SHP77 treated with DMSO at 0.1 percent for 48 hours (cell line): ENCODE measurements at places on chromosomes 5 and 9.

GRCh38 chr5:138664276-138664943, 88.8 kb upstream of the CTNNA1 start:
- no peak for DNase-seq

- no peak for DNase-seq
These were observed 910.2 kb downstream of the TAF11L14 start for GRCh38 chr5:18544421-18544820.

- no peak for DNase-seq
These were observed 357.8 kb downstream of the TMEM38B start for GRCh38 chr9:106052166-106052565.

DNA sequence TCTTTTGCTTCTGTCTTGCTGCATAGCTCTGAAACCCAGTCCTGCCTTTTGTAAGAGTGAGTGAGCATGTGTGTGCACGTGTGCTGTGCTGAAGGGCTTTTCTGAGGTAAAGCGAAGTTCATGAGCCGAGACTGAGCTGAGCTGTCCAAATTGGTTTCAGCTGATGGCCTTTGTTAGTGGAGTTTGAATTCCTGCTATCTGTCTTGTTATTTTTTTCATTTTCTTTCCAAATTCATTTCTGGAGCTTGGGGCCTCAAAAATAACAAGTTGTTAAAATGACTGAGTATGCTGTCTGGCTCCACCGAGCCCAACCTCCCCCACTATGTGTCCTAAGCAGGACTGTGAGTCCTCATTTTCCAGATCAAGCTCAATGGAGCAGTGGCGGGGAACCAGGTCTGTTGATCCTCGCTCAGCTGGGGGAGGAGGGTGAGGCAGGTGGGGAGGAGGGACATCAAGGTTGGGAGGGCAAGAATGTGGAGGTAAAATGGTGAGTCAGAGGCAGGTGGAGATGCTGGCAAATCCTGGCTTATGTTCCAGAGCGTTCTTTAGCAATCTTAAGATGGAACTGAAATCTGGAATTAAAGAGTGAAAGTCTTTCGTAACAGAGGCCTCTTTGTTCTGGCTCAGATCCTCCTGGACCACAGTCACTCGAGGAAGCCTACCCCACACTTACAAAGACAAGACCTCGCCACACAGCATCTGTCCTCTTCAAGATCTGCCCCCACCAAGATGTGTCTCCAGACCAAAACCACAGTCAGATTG, 63.9 kb downstream of the SREK1 start:
- no peak for DNase-seq

DNA sequence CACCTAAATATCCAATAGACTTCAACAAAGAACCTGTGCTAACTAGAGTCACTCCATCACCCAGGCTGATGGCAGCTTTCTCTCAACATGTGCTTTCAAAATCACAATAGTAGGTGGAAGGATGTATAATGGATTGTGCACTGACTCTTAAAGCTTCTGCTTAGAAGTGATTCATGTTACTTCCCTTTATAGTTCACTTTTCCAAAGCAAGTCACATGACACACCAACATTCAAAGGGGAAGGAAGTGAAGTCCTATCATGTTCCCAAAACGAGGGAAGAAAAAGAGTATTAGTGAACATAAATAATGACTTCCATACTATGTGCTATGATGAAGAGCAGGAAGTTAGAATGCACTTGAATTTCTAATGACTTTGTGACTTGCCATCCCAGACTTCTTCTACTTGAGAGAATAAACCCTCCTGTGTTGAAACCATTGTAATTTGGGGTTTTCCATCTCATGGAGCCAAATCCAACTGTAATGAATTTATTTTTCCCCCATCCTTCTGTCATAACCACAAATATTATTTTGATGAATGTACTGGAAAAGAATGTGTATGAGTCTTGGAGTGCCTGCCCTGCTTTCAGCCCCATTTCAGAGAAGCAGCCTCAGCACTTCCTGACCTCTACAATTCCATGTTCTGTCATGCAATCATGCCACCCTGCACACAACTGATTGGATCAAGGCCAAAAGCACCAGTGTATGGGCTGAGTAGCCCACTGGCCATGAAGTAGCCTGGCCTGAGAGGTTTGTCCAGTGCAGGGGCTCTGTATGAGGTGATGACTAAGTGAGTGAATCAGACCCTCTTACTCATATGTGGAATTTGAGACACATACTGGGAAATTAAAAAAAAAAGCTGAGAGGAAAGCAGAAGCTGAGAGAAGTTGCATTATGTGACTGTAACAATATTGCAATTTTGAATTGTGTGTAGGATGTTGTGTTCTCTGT, 525.9 kb upstream of the CLINT1 start:
- no peak for DNase-seq

- no peak for DNase-seq
These were observed 26.0 kb upstream of the TTLL11 start for GRCh38 chr9:122119166-122119521.

DNA sequence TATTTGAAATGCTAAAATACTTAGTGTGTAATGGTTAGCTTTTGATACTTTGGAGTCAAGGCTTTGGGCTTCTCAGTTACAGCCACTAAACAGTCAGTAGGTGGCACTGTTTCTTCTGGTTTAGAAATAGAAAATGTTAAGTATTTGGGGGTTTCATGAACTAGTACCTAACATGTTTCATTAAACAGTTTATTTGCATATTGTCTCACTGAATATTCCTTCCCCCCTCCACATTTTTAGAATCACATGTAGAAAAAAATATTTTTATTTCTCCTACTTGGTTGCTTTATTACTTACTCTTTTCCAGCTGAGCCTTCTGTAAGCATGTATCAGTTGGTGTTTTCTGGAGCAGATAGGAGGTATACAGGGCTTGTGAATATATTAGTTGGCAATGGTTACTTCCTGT, 48.0 kb downstream of the IPO11 start:
- no peak for DNase-seq

GRCh38 chr5:134079748-134080581, 34.5 kb upstream of the TCF7 start:
- DNase-seq, result no peak

DNA sequence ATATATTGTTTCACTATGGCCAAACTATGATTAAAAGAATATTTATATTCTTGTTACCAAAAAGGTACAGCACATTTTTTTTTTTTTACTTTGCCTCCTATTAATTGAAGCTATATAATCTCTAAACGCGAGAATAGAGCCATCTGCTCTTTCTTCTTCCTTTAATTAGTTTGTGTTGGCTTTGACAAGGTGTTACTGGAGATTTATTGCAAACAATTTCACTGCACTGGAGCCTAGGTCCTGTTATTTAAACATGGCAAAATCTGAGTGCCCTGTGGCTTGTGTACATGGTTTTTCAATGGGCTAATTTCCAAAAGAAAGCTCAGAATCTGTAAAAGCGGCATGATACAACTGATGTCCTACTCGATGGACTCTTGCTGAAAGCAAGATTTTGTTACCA, 40.8 kb upstream of the GABRG2 start:
- DNase-seq, result peak; percentile 7

- no peak for DNase-seq
These were observed 95.1 kb downstream of the MEF2C start for GRCh38 chr5:88787856-88788255.

- DNase-seq, result no peak
These were observed 259.1 kb downstream of the SH3GL2 start for GRCh38 chr9:17837965-17838364.

DNA sequence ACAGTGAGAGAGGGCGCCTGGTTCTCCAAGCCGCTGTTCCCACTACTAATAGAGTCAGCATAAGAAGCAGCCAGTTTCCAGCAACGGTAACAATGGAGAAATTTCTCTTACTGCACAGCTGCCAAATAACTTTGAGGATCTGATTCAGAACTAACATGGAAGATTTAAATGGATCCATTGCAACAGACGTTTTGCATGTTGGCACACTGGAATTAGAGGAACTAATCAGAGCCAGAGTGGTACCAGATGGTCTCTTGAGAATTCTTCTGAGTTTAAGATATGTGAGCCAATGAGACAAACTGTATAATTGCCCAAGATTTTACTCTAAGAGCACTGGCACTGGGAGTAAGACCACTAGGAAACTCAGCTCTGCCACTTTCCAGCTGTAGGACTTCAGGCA, 186.5 kb downstream of the EFNA5 start:
- no peak for DNase-seq

DNA sequence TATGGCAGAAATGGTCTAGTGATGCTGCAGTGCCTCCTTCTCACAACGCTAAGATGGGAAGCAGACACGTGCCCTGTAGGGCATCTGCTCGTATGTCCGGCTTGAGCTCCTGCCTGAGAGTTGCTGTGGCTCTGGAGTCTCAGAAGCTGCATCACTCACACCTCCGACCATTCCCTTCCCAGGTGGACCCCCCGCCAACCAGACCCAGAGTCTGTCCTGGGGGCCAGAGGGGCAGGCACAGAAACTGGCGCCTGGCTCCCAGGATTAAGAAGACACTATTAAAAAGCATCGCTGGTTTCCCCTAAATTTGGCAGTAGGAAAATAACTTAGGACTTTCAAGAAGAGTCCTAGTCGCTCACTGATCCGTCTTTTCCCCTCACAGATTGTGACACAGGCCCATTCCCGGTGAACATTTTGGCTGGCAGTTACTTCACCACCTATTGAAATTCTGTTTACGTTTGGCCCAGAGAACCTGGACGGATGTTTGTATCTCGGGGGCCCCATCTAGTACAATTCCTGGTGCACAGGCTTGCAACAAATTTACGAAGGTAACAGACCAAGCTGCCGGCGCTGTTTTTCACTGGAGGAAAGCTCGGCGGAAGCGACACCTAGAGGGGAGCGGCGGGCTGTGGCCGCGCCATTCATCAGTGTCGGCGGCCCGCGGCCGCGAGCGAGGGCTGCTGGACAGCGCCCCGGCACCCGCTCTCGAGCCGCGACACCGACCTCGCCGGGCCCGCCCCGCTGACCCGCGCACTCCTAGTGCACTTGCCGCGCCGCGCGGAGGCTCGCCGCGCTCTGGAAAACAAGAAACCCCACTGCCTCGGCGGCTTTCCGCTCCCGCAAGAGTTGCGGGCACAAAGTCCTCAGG, 1.6 kb downstream of the FSTL4 start:
- no peak for DNase-seq

DNA sequence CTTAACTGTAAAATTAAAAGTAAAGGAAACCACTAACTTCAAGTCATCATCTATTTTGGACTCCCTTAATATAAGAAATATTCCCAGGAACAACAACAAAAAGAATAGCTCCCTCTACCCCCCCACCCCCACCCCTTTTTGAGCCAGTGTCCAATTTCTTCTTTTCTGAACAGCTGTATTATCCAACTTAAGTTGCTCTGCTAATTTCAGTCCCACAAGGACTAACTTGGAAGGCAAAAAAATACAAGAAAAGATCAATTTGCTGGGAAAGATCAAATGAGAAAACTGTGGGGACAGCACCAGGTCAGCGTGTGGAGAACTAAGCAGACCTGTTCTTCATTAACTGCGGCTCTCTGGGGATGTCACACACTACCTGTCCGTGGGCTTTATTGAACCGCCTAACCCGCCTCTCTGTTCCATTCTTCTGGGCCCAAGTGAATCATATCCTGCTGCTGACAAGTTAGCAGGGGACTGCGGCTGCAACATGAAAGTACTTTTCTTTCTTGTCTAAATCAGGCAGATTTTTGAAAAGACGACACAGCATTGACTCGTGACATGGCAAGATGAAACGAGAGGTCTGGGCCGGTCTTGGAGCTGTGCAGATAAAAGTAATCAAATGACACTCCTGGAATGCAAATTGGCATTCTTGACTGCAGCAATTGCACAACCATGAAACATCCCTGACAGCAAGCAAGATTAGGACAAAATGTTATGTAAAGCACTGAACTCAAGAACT, 2.7 kb downstream of the BNC2 start:
- no peak for DNase-seq

GRCh38 chr5:112125903-112126302, 293.2 kb downstream of the EPB41L4A start:
- no peak for DNase-seq

- no peak for DNase-seq
These were observed 63.0 kb downstream of the C5orf15 start for GRCh38 chr5:133905424-133905823.

DNA sequence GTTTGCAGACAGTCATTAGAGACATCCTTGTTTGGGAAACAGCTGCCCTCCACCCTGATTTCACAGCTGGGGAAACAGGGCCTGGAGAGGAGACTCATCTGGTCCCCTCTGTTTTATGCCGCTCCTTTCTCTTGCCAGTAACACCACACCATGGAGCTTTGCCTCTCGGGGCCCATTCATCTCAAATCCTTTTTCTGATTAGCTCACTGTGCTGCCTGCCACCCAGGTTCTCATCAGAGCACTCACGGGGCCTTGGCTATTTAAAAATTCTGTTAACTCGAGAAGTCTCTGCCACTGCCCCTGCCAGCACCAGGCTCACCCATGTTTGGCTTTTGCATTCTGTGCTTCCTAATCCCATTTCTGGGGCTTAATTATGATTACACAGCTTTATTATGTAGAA, 36.8 kb upstream of the C5orf58 start:
- DNase-seq, result no peak

GRCh38 chr5:181164076-181164952, 16.9 kb downstream of the OR2V2 start:
- DNase-seq, result no peak

DNA sequence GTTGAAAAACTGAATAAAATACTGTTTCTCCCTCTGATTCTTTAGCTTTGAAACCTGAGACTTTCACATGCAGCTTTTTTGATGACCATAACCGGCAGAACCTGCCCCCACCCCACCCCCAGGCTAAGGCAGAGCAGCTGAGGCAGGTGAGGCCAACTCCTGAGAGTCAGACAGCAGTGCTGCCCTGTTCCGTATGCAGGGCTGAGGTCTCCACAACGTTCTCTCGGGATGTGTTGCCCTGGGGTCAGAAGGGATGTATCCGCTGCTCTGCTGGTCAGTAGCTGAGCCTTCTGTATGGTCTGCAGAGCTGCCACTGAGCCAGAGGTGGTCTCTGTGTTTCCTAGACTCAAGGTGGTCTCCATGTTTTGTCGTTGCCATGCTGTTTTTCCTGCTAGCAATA, 190.5 kb downstream of the AOPEP start:
- DNase-seq, result no peak

DNA sequence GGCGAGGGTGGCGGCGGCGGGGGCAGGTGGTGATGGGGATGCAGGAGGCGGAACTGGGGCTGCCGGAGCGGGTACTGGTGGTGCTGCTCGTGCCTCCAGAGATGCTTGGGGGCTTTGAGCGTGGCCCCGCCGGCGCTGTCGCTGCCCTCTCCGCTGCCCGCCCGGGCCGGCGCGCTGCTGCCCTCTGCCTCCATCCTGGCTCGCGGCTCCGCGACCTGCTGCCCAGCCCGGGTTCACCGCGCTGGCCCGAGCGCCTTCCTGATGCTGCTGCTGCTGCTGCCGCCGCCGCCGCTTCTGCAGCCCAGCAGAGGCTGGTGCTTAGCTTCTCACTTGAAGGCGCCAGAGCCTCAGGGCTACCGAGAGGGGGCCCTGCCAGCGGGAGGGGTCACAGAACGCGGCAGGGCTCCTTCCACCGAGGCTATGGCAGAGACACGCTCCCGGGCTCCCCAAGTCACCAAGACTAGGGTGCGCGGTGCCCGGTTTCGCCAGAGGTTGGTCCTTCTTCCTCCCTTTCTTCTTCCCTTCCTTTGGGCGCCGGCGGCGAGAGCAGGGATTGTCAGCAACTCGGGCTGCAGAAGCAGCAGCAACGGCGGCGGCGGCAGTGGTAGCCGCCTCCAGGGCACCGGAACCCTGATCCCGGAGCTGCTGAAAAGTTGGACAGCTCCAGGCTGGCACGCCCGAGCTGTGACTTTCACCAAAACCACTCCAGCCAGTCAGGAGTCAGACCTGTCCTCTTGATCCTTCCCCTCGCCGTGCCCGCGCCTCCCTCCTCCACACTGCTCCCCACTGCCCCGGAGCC, at the start of gene PDE4D:
PDE4D (minus strand) TSS at position 298 of the 799 bp plus-strand sequence.
- no peak for DNase-seq

- DNase-seq, result no peak
These were observed 30.0 kb downstream of the FGF18 start for GRCh38 chr5:171449426-171449825.

GRCh38 chr5:173240091-173241050, 5.4 kb upstream of the NKX2-5 start:
- no peak for DNase-seq
